ENCODE measurements at places on chromosomes 16 and 17.
A peak's percentile ranks its signal among the peaks of the same experiment; 100 is the strongest.

GRCh38 chr16:19119564-19119963 is 5.8 kb downstream of the ITPRIPL2 start:
- no peak for DNase-seq

GRCh38 chr17:71168053-71168741 is 952.6 kb upstream of the SOX9 start:
- no peak for DNase-seq

- no peak for DNase-seq
Observed at GRCh38 chr16:57043248-57043647, 49.1 kb upstream of the CPNE2 start.

DNA sequence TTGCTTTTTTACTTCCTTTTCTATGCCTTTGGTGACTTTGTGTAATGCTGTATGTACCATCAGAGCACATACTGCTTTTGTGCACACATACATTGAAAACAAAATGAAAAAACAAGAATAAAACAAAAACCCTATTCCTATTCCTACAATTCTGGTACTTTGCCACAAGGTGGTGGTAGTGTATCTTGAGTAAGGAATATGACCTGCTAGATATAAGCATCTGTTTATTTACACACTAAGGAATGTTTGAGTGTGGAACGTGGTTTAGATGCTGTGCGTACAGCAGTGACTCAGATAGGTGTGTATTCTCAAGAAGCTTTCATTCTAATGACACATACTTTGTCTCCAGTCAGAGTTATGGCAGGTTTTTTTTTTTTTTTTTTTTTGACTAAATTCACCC is 606.2 kb downstream of the WWOX start:
- no peak for DNase-seq

DNA sequence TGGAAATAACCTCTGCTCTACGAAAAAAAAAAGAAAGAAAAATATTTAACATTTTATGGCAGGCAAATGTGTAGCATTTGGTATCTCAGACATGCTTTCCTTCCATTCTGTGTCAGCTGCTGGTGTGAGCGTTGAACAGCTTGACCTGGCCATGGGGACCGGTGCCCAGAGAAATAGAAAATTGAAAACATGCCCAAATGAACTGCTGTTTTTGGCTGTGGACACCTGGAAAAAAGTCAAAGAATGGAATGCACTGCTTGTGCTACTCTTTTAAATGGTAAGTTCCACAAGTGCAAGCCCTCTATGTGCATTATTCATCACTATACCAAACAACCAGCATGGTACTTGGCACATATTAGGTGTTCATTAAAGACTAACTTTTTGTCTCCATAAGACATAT is 127.2 kb downstream of the CDH8 start:
- no peak for DNase-seq

DNA sequence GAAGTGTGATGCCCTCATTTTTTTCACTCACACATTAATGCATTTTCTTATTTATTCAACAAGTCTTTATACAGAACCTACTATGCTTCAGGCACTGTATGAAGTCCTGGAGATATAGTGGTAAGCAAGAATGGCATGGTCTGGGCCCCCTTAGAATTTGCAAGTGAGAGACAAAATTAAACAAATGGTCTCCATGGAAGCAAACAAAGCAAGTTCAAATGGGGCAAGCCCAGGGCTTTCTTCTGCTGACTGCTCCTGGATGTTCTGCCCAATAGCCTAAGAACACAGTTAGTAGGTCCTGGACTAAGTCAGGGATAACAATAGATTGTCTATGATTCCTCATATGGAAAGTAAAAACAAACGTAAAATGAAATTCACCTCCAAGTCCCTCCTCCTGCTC is 31.3 kb upstream of the DDX52 start:
- DNase-seq, result no peak

DNA sequence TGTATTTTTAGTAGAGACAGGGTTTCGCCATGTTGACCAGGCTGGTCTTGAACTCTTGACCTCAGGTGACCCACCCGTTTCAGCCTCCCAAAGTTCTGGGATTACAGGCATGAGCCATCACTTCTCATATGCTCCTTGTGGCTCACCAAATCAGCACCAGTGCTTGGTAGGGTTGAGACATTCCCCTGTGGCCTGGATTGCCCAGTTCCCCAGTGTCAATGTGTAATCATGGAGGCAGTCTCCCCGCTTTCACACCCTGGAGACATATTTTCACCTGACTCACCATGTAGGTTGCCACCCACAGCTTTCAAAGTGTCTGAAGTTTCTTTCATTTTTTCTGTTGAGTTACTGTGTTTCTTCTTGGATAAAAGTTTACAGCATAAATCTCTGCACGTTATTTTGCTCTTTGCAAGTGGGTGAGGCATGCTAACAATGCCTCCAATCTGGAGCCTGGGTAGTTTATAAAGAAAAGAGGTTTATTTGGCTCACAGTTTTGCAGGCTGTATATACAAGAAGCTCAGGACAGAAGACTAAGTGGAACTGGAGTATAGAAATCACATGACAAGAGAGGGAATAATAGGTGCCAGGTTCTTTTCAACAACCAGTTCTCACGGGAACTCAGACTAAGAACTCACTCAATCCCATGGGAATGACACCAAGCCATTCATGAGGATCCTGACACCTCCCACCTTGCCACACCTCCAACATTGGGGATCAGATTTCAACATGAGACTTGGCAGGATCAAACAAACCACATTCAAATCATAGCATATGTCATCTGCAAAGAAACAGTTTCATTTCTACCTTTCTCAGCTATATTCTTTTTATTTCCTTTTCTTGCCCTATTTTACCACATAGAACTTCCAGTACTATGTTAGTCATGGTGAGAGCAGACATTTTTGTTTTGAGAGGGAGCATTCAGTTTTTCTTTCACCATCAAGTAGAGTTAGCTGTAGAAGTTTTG is 113.2 kb downstream of the PHKB start:
- DNase-seq, result peak; percentile 33

GRCh38 chr17:74383141-74383540 is 15.8 kb downstream of the GPR142 start:
- no peak for DNase-seq

- DNase-seq, result no peak
Observed at GRCh38 chr17:67021743-67022450, 22.5 kb upstream of the CACNG1 start.

- no peak for DNase-seq
Observed at GRCh38 chr17:44205962-44206824, 6.5 kb upstream of the ATXN7L3 start.

DNA sequence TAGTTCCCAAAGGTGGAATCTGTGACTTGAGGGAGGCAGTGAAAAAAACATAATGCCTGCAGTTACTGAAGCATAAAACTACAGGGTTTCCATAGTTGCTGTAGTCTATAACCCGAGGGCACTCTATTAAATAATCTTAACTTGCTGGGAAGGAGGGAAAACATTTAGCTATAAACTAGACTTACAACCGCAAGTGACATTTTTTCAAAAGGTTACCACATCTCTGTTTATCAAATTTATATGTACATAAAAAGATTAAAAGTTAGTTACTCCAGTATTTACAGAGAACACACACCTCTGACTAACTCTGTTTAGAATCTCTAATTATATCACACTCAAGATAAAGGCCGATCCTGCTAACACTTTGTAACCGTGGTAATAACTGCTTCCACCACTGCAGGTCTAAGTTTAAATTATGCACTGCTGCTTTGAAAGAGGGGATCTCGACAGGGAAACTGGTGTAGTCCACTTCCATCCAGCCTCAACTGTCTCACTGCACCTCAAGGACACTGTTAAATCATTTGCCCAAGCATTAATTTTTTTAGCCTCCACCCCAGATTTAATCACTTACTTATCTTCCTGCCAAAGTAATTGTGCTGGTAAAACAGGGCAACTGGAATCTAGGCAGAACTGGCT is 14.6 kb downstream of the KCNJ16 start:
- DNase-seq, result no peak

DNA sequence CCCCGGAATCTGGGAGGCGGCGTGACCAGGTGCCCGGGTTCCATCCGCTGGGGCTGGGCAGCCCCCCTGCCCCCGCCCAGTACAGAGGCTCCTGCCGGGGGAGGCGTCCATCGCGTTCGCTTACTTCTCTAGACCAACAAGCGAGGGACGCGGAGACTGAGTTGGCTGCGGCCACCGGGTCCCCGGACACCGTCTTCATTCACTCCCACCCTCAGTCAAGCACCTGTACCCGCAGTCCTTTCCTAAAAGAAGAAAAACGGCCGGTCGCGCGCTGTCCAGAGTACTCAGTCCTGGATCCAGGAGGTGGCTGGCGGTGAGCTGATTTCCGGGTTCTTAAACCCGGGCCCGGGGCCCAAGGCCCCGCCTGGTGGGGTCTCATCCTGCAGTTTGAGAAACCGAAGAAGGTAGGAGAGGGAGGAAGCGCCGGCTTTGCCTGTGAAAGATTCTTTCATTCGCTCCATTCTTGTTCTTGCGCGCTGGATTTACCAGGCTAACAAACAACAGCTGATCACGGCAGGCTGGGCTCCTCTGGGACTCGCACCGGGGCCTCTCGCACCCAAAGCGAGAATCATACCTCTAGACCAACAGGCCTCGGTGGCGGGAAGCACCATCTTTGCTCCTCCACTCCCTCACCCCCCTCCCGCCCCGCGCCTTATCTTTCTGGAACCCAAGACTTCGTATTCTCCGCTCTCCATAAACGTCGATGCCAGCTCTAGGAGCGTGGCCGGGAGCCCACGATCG is 17.4 kb upstream of the OR1F1 start:
- no peak for DNase-seq

GRCh38 chr16:85209526-85210121 is 97.4 kb upstream of the CIBAR2 start:
- DNase-seq, result no peak

GRCh38 chr16:61309386-61309785 is 726.9 kb downstream of the CDH8 start:
- DNase-seq, result no peak

GRCh38 chr16:8946544-8946943 is 17.2 kb downstream of the USP7 start:
- no peak for DNase-seq

- no peak for DNase-seq
Observed at GRCh38 chr17:4576729-4577322, 7.5 kb upstream of the SMTNL2 start.

DNA sequence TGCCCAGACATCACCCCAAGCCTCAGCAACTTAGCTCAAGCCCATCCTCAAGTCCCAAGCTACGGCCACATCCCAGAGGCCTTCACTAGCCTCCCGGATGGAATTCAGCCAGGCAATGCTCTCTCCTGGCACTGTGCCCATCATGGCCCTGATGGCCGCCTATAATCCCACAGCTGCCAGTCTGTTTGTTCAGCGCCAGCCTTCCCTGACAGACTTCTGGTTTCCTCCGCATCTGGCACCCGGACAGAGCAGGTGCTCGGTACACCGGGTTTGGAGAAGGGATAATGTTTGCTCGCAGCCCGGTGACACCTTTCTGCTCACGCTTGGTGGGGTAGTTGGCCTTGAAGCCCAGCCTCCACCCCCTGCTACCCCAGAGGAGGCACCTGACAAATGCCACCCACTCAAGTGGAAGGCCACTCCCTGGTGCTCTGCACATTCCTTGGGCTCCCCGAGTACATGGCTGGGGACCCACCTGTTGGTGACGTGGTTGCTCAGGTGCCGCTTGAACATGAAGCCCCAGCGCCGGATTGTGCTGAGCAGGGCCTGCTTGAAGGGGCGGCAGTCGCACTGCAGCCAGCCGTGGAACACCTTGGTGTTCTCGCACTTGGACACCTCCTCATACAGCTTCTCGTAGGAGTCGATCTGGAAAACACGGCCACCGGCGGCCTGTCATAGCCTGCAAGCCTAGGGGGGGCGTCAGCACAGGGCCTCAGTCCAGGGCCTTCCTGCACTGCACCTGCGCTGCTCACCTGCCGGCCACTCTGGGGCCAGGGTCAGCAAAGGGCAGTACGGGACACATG is 47.1 kb downstream of the DNAH17 start:
- DNase-seq, result no peak

- no peak for DNase-seq
Observed at GRCh38 chr17:6651919-6652452, 424 bp downstream of the C17orf100 start.

- DNase-seq, result no peak
Observed at GRCh38 chr16:89720551-89720812, 216 bp downstream of the VPS9D1 start.

GRCh38 chr16:17607609-17608008 is 136.8 kb upstream of the XYLT1 start:
- no peak for DNase-seq

- no peak for DNase-seq
Observed at GRCh38 chr16:84692451-84693214, 7.2 kb upstream of the USP10 start.

GRCh38 chr17:66373944-66374817 is 71.8 kb downstream of the PRKCA start:
- DNase-seq, result no peak

GRCh38 chr16:14249291-14250032 is 178.3 kb downstream of the MRTFB start:
- peak; percentile 26 for DNase-seq

DNA sequence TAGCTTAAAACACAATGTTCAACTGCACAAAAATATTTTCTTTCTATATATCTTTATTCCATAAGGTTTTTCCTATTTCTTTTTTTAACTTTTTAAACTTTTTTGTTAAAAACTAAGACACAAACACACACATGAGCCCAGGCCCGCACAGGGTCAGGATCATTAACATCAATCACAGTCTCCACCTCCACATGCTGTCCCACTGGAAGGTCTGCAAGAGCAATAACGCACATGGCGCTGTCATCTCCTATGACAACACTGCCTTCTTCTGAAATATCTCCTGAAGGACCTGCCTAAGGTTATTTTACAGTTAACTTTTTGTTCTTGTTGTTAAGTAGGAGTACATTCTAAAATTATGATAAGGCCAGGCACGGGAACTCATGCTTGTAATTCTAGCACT is 4.1 kb downstream of the CFAP20 start:
- no peak for DNase-seq

DNA sequence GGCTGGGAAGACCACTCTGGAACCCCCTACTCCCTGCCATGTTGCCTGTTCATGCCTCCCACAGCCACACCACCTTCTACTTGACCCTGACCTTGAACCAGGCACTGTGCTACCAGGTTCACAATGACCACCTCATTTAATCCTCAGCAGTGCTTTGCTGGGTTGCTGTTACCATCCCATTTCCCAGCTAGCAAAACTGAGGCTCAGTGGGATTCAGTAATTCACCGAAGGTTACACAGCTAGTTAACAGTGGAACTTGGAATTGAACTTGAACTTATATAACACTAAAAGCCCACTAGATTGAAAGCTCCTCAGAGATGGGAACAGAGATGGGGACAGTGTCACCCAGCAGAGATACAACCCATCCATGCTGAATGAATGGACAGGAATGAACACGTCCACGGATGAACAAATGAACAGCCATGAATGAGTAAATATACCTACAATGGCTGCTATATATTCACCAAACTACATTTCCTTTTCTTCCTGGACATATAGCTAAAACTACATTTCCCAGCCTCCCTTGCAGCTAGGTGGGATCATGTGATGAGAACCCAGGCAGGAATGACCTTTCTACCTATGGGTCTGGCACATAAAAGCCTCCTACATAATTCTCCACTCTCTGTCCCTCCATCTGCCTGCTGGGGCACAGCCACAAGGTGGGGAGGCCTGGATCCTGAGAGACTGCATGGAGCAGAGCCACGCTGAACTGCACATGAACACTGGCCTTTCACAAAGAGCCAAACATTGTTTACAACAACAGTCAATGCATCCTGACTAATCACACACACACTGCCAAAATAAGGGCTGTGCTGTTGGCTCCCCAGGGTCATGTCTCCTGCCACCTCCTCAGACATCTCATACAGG is 94.8 kb downstream of the RMI2 start:
- DNase-seq, result no peak

- no peak for DNase-seq
Observed at GRCh38 chr16:13372421-13372820, 471.0 kb downstream of the SHISA9 start.

- no peak for DNase-seq
Observed at GRCh38 chr16:57999971-58000705, at the start of gene ZNF319. Gene ZNF319, minus strand, starts transcription at chr16:58000672. Its CDS starts 2,407 bp downstream, at chr16:57998265.

- no peak for DNase-seq
Observed at GRCh38 chr17:69501591-69502468, 87.3 kb downstream of the MAP2K6 start.
